Stimulated activated CD8-positive, alpha-beta memory T cell treated with anti-CD3 and anti-CD28 coated beads, Interleukin-12 subunit alpha, Interleukin-12 subunit beta, amount 100 ng/mL, for 4 hours (primary cell): ENCODE measurements at places on chromosomes 3 and 15.

DNA sequence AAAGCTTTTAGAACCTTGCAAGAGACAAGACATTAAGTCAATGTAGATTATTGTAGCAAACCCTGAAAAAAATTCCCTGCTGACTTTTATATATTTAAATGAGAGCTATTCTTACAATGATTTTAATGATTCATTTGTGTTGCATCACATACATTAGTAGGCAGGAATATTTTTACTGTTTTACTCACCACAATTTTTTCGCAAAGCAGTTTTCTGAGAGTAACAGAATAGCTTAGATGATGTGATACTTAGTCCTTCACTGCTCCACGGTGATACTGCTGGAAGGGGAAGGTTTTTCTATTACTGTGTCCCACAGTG, 43.9 kb upstream of the CLRN1 start:
- DNase-seq = no peak

DNA sequence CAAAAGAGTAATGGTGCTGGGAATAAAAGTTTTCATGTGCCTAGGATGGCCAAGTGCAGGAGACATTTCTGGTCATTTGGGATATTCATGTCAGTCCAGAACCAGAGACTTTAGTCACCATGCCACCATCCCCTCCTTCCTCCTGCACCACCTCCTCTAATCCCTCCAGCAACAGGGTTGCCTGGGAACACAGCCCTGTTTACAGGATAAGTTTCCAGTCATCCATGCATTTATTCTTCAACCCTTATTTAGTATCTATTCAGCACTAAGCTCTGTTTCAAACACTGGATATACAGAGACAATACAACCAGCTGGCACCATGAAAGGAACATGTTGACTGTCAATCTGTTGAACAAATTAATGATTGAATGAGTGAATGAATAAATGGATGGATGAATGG, 211.7 kb downstream of the CLSTN2 start:
- DNase-seq = no peak

DNA sequence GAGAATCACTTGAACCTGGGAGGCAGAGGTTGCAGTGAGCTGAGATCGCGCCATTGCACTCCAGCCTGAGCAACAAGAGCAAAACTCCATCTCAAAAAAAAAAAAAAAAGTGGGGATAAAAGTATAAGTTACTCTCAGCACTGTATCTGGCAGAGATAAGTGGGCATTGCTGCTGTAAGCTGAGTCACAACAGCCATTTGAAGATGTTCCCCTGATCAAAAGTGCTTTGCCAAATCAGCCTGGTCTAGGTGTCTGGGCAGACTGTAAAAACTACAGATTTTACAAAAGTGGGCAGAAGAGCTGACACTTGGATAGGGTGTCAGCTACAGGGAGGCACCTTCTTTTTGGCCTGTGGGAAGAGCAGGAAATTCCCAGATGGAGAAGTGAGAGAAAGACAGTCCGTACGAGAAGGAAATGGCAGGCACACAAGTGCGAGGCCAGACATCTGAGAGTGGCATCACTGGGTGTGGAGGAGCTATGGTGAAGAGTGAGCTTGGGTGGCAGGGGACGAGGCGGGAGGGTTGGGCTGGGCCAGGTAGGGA, 78.5 kb downstream of the TRAK1 start:
- DNase-seq = no peak

DNA sequence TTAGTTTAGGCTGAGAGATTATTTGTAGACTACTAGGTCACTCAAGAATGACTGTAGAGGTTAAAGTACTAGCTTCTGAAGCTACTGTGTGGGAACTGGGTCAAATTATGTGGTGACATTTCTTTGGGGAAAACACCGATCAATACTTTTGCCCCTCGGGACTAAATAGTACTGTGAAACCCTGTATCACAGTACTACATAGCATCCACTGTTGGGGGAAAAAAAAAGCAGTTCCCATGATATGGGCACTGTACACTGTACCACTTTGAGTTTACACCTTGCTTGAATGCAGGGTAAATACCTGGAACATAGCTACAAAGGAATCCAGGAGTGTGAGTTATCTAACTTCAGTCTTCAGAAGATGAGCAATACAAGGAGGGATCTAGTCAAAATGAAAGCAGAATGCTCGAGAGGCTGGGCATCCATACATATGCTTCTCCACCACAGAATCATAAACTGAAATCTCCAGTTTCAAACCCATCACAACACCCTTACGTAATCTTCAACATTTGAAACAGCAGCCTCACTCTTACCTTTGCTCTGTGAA, 311.4 kb downstream of the UNC13C start:
- no peak for DNase-seq

DNA sequence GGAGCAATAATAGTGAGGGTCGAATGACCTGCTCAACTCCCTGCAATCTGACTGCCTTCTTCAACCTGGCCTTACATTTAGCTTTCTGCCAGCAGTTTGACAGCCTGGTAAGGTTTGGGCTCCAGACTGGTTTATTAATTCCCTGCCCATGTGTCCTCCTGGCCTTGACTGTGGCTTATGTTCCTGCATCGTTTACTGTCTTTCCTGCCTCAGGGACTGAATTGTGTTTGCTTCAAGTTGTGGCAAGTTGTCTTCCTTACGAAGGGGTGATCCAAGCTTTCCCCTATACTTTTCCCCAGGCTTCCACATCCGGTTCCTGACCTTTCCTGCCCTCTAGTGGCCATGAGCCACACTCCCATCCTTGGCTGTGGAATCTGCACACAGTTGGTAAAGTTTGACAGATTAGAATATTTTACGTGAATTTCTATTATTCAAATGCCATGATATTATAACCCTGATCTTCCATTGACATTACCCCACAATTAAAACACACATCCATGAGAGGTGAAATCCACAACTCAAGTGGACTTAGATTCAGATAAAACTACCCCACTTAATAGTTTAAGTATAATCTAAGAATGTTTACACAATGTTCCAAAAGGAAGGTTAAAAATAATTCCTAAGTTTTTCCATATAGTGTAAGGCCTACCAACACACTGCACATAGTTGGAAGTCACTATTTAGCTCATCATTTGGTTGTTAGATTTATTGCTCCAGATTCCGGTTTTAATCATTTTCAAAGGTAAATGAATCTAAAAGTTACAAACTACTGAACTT, 95.7 kb downstream of the NEDD4 start:
- no peak for DNase-seq

DNA sequence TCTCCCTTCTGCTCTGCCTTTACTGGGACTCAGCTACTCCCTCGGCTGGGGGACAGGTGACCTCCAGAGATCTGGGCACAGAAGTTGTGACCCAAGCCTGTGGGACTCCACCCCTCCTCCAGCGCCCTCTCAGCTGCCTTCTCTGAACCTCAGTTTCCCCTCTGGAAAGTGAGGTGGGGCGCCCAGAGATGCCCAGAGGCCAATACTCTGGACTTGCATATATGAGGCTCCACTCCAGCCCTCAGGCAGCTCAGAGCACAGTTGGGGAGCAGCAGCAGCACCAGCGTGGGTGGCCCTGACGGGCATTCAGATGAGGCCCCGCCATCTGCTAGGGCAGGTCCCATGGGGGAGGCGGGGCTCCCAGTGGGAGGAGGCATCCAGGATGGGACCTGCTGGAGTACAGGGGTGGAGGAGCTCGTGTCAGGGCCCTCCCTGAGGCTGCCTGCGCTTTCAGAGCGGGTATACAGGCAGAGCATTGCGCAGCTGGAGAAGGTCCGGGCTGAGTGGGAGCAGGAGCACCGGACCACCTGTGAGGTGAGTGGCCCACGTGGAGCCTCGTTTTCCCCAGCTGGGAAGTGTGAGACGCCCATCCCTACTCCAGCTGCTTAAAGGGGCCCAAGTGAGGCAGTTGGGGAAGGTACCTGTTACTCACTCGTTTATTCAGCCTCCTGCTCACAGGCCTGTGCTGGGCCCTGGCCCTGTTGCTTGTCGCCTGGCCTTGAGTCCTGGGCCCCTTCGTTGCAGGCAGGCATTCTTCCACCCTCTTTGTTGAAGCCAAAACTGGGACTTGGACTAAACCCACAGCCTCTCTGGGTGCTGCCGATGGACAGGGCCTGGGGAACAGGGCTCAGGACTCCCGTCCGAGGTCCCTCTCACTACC, 35.4 kb downstream of the PSTPIP1 start:
- DNase-seq = no peak

- DNase-seq = no peak
Measured at GRCh38 chr3:186315581-186316354, 46.3 kb downstream of the DGKG start.

- DNase-seq = no peak
Measured at GRCh38 chr15:75193976-75194375, 7.7 kb upstream of the C15orf39 start.

DNA sequence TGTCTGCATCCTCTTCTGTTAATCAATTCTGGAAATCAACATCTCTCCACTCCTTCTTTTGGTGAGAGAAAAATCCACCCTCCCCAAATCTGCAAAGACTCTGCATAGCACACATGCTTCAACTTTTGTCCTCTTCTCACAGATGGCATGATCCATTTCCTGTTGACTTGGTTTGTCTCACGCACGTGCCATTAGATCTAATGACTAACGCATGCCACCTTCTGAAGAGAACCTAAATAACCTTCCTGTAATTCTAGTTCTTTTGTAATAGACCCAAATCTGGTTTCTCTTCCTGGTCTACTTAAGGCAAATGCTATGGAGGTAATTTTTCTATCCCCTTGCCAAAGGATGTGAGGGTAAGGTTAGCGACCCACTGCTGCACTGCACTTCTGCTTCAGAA, 51.0 kb upstream of the ATOSA start:
- no peak for DNase-seq

DNA sequence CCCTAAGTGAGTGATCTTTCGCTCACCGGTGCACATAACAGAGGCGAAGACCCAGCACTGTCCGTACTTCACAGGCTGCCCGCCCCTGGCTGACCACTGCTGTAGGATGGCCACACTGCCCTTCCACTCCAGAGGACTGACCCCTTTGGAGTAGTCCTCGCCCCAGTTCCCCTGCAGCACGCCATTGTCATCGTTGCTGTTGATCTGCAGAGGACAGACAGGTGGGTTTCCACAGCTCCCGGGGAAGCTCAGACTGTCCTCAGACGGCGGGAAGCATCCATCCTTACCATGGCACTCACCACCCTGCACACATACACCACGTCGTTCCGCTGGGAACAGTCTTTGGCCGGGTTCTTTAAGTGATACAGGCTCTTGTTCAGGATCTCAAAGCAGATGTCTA, 20.5 kb upstream of the TGM5 start:
- no peak for DNase-seq

- DNase-seq = no peak
Measured at GRCh38 chr3:24017305-24017704, 72.2 kb downstream of the NR1D2 start.

- DNase-seq = no peak
Measured at GRCh38 chr3:139318431-139318816, 25.4 kb upstream of the MRPS22 start.

DNA sequence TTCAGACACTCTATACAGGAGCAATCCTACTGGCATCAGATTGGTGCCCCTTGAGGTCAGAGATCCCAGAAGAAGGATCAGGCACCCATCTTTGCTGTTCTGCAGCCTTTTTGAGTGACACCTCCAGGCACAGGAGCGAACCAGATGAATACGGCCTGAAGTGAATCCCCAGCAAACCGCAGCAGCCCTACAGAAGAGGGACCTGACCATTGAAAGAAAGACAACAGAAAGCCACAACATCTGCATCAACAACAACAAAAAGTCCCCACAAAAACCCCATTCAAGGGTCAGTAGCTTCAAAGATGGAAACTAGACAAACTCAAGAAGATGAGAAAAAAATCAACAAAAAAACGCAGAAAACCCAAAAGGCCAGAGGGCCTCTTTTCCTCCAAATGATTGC, 130.4 kb downstream of the PPM1L start:
- no peak for DNase-seq
